ENCODE measurements at places on chromosomes 4 and X.

DNA sequence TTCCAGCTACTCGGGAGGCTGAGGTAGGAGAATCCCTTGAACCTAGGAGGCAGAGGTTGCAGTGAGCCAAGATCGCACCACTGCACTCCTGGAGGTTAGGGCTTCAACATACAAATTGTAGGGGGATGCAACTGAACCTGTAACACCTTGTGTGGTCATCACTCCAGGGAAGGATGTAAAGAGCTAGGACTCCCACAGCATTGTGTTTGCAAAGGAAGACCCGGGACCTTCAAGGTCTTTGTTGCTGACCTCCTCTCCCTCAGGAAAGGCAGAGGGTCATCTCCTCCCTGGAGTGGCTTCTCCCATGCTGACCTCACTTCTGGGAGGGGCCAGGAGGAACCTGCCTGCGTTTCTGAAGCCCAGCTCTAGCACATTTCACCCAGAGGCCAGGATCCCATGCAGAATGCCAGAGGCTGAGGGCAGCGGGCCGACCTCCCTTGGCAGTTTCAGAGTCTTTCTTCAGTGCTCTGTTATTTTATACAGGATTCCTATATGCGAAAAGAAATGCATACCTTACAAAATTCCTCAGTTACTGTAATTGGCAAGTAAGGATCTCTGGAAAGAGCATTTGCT is 80.2 kb downstream of the HTRA3 start:
- H3K4me1 ChIP-seq = peaks cover 19% of the 10 kb centered on the region
- no peaks in the 10 kb centered on the region for H3K27me3 ChIP-seq
- no peaks in the 10 kb centered on the region for H3K36me3 ChIP-seq
- no peak for DNase-seq

- no peak overlapping the region for H3K4me3 ChIP-seq
- H3K27me3 ChIP-seq = no peaks in the 10 kb centered on the region
- no peak overlapping the region for H3K27ac ChIP-seq
- peaks cover 13% of the 10 kb centered on the region for H3K36me3 ChIP-seq
- no peaks in the 10 kb centered on the region for H3K4me1 ChIP-seq
- DNase-seq = no peak
Observed at GRCh38 chrX:15438332-15438731, 54.1 kb upstream of the VEGFD start.

GRCh38 chr4:44701037-44701436 is 22.8 kb downstream of the GUF1 start:
- H3K4me1 ChIP-seq = no peaks in the 10 kb centered on the region
- H3K27me3 ChIP-seq = no peaks in the 10 kb centered on the region
- H3K4me3 ChIP-seq = no peak overlapping the region
- DNase-seq = no peak
- no peak overlapping the region for H3K27ac ChIP-seq

- H3K27me3 ChIP-seq = no peaks in the 10 kb centered on the region
- H3K4me3 ChIP-seq = no peak overlapping the region
- H3K36me3 ChIP-seq = no peaks in the 10 kb centered on the region
- no peaks in the 10 kb centered on the region for H3K4me1 ChIP-seq
Observed at GRCh38 chrX:14598330-14598729, 69.0 kb downstream of the GLRA2 start.

DNA sequence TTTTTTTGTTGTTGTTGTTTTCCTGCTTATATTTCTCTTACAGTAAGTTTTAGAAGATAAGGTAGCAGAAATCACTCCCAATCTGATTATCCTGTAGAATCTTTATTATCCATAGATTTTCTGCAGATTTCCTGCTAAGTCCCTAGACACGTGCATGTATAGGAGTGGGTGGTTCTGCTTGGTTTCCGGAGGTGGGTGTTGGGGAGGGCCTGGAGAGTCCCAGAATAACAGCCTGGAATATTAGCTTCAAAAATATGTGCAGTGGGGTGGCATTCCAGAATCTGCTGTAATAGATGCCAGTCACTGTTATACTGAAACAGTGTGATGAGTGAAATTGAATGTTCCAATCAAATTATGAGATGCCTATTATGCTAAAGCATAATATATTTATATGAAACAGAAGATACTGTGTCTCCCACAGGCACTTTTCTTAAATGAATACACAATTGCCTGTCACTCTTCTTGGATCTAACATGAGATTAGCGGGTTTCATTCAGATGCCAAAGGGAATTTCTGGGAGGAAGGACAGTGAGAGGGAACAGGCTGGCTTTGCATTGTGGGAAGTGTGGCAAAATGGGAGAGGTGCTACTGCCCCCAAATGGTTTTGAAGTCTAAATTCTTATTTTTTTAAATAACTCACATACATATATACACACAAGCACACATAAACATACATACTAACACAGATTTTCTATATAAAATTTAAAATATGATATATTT is 37.6 kb downstream of the C4orf50 start:
- no peaks in the 10 kb centered on the region for H3K4me1 ChIP-seq
- H3K27me3 ChIP-seq = peaks cover 20% of the 10 kb centered on the region
- no peak overlapping the region for H3K27ac ChIP-seq
- no peak overlapping the region for H3K4me3 ChIP-seq

DNA sequence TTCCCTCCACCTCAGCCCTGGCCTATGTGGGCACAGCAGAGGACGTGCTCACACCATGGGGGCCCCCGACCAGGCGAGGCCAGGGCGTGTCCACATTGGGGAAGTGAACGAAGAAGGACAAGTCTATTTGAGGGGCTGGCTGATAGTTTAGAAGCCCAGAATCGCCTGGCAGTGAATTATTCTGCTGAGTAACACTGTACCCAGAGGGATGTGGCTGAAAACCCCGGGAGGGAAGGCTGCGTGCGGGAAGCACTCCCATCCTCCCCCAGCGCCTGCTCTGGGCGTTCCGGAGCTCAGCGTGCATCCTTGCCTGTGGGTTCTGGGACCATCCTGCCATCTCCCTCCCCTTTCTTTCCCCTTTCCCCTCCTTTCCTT is 66.6 kb downstream of the TRMT44 start:
- H3K4me3 ChIP-seq = no peak overlapping the region
- H3K36me3 ChIP-seq = no peaks in the 10 kb centered on the region
- no peak overlapping the region for H3K27ac ChIP-seq
- DNase-seq = no peak
- no peaks in the 10 kb centered on the region for H3K4me1 ChIP-seq

DNA sequence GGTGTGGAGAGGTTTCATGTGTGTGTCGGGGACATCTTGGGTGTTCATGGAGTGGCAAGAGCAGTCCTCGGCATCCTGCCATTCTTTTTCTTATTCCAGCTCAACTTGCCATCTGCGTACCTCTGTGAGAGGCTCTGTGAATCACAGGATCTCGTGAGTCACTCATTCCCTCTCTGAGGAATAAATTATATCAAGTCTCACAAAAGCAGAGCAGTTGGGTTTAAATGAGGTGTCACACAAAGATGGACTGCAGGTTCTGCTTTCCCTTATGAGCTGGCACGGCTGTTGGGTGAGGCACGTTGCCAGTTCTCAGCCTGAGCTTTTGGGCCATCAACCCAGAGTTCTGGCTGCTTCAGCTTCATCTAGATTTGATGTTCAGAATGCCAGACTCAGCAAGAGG is 6.8 kb upstream of the OCIAD2 start:
- no peak for DNase-seq
- H3K36me3 ChIP-seq = no peaks in the 10 kb centered on the region
- H3K27ac ChIP-seq = no peak overlapping the region
- no peaks in the 10 kb centered on the region for H3K27me3 ChIP-seq
- H3K4me3 ChIP-seq = no peak overlapping the region
- H3K4me1 ChIP-seq = peaks cover 12% of the 10 kb centered on the region

DNA sequence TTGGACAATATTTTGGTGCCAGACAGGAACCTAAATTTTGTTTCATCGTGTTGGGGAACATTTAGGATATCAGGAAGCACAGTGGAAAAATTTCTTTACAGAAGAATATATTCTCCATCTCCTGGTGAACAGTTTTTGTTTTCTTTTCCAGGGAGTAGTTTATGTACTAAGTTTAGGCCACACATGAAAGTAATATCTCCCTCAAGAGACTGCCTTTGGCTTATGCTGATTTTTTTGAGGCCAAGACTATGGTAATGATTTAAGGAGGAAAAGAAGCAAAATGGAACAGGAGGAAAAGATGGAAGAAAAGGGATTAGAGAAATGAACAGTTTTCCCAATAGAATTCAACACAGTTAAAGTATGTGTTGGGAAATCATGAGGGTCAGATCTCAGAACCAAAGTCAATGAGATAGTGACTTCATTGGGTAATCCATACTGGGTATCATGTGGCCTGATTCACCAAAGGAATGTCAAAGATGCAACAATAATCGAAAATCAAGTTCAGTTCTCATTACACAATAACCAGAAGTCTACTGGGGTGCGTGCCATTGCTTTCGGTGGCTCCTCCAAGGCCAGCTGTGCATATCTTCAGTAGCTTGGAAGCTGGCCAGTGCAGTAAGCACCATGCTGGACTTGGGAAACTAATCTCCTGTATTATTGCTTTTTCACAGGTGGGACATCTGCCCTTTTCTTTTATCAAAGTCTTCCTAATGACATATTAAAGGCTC is 234.8 kb downstream of the COL25A1 start:
- H3K4me3 ChIP-seq = no peak overlapping the region
- H3K27ac ChIP-seq = no peak overlapping the region
- no peaks in the 10 kb centered on the region for H3K27me3 ChIP-seq
- H3K4me1 ChIP-seq = no peaks in the 10 kb centered on the region

Data from PC-9 (cell line).